ENCODE measurements at places on chromosomes 6 and 20. TPM values are rescaled to one million over a fixed set of nuclear protein-coding genes. Genes with fewer than 3 reads are reported as not detected.

Gene SMIM13
- 10.7 TPM for total RNA-seq

GRCh38 chr6:127124172-127124571 lies 5.7 kb downstream of the RSPO3 start:
- DNase-seq: no peak

DNA sequence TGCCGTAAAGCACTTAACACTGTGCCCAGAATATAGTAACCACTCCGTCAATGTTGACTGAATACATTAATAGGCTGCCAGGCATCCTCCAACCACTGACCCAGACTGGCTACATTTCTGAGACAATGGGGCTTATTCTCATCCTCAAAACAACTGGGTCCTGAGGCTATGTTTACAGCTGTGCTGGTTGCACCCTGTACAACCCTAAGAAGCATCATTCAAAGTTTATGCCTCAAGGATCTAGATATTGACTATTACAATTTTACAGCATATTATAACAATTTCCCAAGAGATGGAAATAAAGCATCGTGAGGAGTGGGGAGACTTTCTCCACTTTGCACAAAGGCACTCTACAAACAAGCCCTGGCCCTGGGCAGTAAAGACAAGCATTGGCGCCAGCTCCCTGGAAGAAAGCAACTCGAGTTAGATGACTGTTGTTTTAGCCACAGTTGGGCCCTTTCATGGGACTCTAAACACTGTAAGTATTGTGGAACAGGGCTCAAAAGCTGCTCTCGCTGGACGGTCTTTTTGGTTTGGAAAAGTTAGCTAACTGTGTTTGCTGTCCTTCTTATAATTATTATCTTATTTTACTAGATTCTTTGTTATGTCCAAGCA lies 30.2 kb downstream of the MYLIP start:
- DNase-seq: no peak

- DNase-seq: no peak
These were observed 15.2 kb downstream of the MTO1 start for GRCh38 chr6:73476723-73477122.

GRCh38 chr6:56026455-56027180 lies 151.2 kb upstream of the BMP5 start:
- DNase-seq: no peak

DNA sequence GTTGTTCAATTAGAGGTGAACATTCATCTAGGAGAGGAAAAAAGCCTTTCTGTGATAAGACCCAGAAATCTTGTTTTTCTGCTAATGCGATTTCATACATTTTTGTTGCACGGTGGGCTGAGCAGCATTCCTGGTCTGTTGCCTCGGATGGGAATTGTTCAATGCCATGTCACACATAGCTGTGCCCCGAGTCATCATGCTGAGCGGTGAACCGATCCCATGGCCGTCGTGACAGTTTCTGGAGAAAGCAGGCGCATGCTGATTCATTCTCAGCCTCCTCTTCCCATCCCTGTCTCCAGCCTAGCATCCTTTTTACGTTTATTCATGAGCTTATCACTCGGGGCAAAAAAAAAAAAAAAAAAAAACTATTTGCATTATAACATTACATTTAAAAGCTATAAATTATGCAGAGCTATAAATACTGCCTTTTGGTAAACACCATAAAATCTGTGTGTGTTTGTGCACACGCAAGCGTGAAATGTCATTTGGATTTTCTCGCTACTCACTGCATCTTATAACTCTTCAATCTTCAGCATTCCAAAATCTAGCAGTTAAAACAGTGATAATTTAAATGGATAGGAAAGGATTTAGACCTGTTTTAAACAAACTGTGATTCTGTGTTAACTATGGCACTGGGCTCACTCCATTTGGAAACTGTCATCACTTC lies 58.9 kb upstream of the IFNGR1 start:
- no peak for DNase-seq

GRCh38 chr20:43271980-43272379 lies 82.3 kb upstream of the PTPRT start:
- DNase-seq: no peak

GRCh38 chr20:53872561-53873229 lies 197.7 kb downstream of the BCAS1 start:
- DNase-seq: no peak
